MV-4-11 (cell line): ENCODE measurements at places on chromosomes 7 and 10.

- DNase-seq = peak; percentile 38
These were observed at the start of gene CALHM2 for GRCh38 chr10:103451831-103452505. Gene CALHM2, minus strand, starts transcription at chr10:103452370. Its CDS starts 2,429 bp downstream, at chr10:103449941.

GRCh38 chr10:21625623-21626229, 91.7 kb downstream of the MLLT10 start:
- DNase-seq = no peak

GRCh38 chr7:158614700-158615099, 27.1 kb upstream of the PTPRN2 start:
- no peak for DNase-seq

GRCh38 chr10:43938810-43939209, 290.1 kb upstream of the ZNF32 start:
- no peak for DNase-seq

GRCh38 chr10:78524342-78524741, 490.7 kb downstream of the RPS24 start:
- DNase-seq = no peak

- no peak for DNase-seq
These were observed 12.9 kb upstream of the NKX6-2 start for GRCh38 chr10:132798876-132799275.

DNA sequence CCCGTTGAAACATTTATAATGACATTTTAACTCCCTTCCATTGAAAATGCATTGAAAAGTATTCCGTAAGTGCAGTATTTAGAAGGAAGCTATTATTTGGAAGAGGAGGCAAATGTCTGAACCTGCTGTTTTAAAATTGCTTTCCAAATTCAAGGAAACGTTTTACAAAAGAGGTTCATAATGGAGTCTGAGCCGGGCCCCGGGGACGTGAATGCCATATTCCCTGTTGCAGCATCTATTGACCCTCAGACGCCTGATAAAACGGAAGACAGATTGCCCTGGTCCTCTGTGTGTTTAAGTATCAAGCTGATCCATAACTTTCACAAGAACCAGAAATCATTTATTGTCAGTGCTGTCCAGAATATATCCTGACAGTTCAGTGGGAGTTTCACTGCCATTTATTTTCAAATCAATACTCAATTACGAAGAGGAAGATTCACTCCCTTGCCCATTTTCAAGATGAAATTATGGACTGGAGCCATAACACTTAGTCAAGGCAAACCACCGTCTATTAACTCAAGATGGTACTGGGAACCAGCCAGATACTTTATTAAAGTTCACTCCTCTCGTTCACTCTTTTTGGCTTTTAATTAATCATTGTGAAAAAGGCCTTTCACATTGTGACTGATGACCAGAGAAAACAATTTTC, 435.7 kb upstream of the PFKP start:
- DNase-seq = no peak

GRCh38 chr7:130141161-130141883, 63.9 kb downstream of the TMEM209 start:
- DNase-seq = no peak

GRCh38 chr10:110141185-110141584, 66.2 kb upstream of the MXI1 start:
- peak; percentile 95 for DNase-seq

DNA sequence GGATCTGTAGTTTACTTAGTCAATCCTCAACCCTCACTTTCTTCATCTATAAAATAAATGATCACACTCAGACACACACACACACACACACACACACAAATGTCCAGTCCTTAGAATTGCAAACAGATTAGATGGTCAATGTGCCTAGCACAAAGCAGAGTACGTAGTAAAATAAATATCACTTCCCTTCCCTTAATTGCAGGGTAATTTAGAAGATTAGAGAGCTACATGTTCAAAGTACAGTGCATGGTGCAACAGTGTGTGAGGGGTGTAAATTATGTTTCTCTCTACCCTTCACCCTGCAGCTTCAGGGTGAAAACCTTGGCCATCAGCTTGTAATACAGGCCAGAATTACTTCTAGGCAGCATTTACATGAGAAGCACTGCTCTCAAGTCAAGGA, 187.0 kb upstream of the GHITM start:
- peak; percentile 4 for DNase-seq
